ENCODE measurements at places on chromosomes 7 and 10. TPM values are rescaled to one million over a fixed set of nuclear protein-coding genes. Genes with fewer than 3 reads are reported as not detected.

DNA sequence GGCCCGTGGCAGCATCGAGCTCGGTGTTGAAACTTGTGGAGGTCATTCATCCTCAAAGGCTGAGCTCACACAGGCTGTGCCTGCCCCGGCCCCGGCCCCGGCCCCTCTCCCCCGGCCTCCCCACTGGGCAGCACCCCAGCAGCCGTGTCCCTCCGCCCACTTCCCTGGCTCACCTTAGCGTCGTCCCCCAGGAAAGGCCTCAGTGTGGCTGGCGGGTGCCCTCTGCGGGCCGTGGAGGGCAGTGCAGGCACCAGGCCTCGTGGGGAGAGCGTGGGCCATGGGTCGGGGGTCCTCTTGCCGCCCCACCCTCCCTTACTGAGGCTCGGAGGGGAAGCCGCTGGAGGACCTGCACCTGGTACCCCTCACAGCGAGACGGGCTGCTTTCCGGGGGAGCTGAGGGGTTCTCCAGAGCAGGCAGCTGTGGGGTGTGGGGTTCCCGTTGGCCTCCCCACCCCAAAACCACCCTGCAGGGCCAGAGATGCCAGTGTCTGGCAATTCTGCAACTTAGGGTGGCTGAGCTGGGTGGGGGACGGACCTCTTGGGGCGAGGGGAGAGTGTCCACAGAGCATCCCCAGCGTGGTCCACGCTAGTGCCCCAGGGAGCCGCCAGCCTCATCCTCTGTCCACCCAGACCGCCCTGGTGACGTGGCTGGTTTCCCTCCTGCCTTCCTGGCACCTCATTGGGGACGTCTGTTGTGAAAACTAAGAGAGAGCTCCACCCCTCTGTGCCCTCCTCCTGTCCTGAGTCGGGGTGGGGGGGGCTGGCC, 44.2 kb upstream of the DPYSL4 start:
- peak; percentile 40 for DNase-seq

The ATG9B gene
- 0.94 TPM for total RNA-seq

The CARD11 gene
- 62.8 TPM for total RNA-seq

The GTF2IRD1 gene
- 29.7 TPM for total RNA-seq

The VPS37D gene
- total RNA-seq = 5.3 TPM

GRCh38 chr7:77879272-77879671, 80.7 kb downstream of the PHTF2 start:
- DNase-seq = no peak

The NUDT13 gene
- total RNA-seq = not detected

- DNase-seq = no peak
Measured at GRCh38 chr7:101691822-101692384, 62.8 kb upstream of the MYL10 start.

The AGMO gene
- not detected for total RNA-seq

GRCh38 chr7:22920672-22921071, 93.3 kb downstream of the HYCC1 start:
- DNase-seq = no peak

The SNX10 gene
- 32.9 TPM for total RNA-seq

- DNase-seq = peak; percentile 65
Measured at GRCh38 chr7:69603937-69604494, 5.7 kb downstream of the AUTS2 start.

The ZNF736 gene
- 90.2 TPM for total RNA-seq

DNA sequence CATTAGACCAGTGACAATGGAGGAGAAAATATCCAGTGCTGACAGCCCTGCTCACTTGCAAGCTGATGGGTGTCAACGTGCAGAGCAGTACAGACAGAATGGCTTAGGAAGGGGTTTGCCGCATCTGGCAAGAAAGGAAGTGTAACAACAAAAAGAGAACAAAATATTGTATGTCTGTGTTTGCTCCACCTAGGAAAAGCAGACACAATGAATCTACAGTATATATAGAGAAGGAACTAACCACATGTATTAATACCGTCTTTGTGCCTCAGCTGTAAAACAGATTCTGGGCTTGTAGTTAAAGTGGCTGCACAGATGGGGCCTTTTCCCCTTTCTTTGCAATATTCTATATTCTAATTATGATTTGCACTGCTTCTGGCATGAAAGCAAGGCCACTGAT, 281.1 kb upstream of the MEOX2 start:
- DNase-seq = no peak

GRCh38 chr7:36391436-36392198, 2.0 kb downstream of the ANLN start:
- peak; percentile 40 for DNase-seq
